ENCODE measurements at places on chromosomes 3 and 15.
A peak's percentile ranks its signal among the peaks of the same experiment; 100 is the strongest.

GRCh38 chr15:40340740-40341400, at the start of gene CCDC9B:
TSS of gene CCDC9B (minus strand) at chr15:40340939. CDS start at chr15:40340819, 120 bp downstream.
- DNase-seq = no peak

- DNase-seq = no peak
Observed at GRCh38 chr3:89571298-89571697, 463.9 kb downstream of the EPHA3 start.

DNA sequence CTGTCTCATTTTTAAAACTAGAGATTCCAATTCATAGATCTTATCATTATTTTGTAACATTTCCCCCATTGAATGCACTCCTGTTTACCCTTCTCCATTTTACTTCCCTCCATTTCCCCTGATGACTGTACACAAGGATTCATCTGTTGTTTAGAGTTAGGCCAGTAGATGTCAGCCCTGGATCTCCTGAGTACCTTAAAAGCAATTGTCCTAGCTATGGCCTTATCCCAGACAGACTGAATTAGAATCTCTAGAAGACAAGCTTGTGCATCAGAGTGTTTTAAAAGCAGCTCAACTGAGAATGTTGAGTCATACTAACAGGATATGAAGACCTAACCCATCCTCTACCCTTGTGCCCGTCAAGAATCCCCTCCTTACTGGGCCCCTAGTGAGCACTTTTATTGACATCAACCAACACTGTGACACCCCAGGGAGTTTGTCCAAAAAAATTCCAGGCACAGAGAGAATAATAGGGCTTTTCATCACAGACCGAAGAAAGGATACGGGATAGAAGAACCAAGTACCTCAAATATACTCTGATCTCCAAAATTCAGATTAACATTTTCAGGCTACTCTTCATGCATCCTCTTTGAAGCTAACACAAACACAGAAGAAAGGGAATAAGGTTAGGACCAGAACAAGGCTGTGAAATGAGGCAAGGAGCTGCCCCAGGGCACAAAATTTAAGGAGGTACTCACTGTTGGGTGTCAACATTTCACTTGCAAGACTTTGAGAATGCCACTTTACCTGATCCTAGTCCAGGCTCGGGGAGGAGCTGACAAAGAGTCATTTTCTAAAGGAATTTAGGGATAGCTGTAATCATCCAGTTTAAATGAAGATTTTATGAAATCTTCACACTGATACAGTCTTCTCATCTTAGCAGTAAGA, 17.1 kb downstream of the ZBED2 start:
- peak; percentile 47 for DNase-seq

GRCh38 chr3:40129981-40130380, 179.5 kb upstream of the EIF1B start:
- no peak for DNase-seq

DNA sequence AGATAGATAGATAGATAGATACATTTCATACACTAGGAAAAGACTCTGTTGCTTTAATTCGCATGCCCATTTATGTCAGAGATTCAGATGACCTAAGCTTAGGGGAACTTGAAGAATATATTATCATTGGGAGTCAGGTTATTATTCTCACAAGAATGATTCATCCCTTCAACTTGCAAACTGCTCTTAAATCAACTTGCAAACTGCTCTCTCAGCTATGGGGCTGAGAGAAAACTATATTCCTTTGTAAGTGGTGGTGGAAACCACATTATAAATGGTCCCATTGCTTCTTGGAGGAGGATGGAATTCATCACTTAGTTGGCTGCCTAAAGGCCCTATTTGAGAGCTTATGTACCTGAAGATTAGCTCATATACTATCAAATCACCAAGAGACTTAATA, 160.9 kb upstream of the STAC start:
- no peak for DNase-seq

GRCh38 chr15:38069511-38070011, 135.1 kb downstream of the TMCO5A start:
- DNase-seq = no peak

- no peak for DNase-seq
Observed at GRCh38 chr15:45200799-45201556, 13.2 kb upstream of the SHF start.

DNA sequence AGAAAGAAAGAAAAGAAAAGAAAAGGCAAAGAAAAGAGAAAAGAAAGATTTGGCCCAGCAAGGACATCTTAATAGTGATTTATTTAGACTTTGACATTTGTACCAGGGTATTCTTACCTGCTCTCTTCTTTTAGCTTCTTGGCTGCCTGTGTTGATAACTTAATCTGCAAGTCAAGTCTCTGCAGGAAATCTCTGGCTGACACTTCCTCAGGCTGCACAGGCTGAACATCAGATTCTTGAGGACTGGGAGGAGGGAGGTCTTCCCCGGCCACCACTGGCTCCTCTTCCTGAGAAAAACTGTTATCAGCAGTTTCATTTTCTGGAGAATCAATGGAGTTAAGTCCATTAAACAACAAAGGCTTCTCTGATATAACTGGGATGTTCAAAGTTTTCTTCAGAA, 12.8 kb downstream of the LYSMD2 start:
- no peak for DNase-seq

DNA sequence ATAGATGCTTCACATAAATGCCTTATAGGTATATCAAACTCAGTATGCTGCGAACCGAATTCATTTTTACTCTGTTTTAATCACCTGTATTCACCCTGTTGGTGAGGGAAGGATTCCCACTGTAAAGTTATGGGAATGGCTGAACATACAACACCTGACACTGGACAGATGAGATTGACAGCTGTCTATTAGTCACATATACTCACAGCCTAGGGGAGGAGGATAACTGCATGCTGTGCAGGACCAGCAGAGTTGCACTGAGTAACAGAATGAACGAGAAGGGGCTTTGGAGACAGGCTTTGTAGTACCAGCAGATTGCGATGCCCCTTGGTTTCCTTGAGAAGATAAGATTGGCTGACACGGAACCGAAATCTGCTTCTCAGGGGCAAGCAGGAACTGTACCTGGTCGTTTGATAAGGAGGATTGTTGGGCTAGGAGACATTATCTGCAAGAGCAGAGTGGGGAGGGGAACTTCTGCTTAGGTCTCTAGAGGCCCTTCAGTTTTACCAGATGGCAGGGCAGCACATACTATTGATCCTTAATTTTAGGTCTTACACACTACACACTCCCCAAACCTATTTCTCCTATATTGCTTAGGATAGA, 43.5 kb upstream of the SLC22A13 start:
- DNase-seq = no peak

GRCh38 chr15:89003865-89004725, 84.2 kb upstream of the ABHD2 start:
- no peak for DNase-seq

GRCh38 chr3:156378871-156379270, 176.0 kb downstream of the SSR3 start:
- no peak for DNase-seq

- DNase-seq = no peak
Observed at GRCh38 chr15:76169911-76170800, 110.4 kb downstream of the TMEM266 start.

DNA sequence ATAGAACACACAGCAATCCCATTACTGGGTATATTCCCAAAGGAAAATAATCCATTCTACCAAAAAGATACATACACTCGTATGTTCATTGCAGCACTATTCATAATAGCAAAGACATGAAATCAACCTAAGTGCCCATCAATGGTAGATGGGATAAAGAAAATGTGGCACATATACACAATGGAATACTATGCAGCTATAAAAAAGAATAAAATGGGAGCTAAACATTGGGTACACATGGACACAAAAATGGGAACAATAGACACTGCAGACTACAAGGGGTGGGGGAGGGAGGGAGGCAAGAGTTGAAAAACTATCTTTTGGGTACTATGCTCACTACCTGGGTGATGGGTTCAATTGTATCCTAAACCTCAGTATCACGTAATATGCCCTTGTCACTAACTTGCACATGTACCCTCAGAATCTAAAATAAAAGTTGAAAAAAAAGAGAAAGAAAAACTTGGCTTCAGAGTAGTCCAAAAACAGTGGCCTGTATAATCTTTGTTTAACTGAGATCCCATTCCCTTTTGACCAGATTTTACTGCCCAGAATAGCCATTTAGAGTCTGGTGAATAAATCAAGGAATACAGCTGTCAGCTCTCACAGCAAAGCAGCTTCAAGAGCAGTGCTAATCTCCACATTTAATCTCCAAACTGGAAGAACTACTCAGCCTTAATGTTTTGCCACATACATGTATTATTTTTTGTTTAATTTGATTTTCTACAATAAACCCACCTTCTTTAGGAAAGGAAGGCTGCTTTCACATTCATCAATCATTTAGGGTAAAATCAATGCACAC, 54.5 kb upstream of the XRN1 start:
- no peak for DNase-seq

DNA sequence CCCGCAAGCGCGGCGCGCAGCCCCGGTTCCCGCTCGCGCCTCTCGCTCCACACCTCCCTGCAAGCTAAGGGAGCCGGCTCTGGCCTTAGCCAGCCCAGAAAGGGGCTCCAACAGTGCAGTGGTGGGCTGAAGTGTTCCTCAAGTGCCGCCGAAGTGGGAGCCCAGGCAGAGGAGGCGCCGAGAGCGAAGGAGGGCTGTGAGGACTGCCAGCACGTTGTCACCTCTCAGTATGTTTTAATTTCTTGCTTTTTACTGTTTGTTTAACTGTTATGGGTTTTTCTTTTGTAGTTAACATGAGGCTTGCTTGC, 1525.7 kb downstream of the SI start:
- no peak for DNase-seq

DNA sequence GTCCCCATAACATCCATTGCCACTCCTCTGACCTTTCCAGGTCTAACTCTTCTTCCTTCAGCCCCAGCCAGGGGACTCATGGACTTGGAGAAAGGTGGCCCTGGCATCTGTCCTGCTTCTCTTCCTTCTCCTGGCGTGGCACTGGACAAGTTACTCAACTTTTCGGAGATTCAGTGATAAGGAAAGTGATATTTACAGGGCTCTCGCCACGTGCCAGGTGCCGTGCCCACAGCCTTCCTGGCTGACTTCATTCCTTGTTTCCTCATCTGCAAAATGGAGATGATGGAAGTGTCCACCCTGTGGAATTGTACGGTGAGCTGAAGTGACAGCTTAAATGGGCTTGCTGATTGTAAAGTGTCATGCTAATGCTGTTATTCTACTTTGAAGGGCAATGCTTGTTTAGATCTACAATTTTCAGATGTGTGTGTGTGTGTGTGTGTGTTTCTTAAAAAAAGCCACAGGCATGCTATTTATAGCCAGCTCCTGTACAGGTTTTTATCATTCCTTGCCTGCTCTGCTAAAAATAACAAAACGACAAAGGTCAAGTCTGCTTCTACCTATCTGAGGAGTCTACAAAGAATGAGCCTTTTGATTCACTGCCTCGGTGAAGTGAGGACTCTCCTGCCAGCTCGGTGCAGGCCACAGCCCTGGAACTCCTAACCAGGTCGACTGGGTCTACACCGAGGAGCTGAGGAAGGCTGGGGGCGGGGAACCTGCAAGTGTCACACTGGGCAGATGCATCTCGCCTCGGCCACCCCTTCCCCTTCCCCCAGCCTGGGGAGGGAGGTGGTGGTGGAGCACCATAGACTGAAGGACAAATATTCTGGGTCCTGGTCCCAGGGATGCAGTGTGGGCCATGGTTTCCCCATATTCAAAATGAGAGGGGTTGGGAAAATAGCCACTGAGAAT, 11.4 kb upstream of the ATP2B2 start:
- DNase-seq = no peak

DNA sequence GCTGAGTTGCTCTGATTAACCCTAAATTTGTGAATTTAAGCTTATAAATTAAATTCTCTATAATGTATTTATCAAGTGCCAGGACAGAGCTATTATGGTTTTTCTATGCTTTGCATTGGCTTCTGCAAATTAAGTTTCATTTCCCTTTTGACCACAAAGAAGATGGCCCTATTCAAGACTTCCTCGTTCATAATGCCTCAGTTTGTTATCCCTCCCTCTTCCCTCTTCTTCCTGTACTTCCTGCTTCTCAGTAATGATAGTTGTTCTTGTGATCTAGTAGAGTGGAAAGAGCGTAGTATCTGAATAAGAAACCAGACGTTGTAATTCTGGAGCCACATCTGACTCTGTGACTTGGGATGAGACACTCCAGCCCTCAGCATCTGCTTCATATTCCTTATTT, 118.7 kb downstream of the CACNA1D start:
- DNase-seq = peak; percentile 46

- no peak for DNase-seq
Observed at GRCh38 chr15:101456057-101456739, 33.3 kb downstream of the PCSK6 start.

DNA sequence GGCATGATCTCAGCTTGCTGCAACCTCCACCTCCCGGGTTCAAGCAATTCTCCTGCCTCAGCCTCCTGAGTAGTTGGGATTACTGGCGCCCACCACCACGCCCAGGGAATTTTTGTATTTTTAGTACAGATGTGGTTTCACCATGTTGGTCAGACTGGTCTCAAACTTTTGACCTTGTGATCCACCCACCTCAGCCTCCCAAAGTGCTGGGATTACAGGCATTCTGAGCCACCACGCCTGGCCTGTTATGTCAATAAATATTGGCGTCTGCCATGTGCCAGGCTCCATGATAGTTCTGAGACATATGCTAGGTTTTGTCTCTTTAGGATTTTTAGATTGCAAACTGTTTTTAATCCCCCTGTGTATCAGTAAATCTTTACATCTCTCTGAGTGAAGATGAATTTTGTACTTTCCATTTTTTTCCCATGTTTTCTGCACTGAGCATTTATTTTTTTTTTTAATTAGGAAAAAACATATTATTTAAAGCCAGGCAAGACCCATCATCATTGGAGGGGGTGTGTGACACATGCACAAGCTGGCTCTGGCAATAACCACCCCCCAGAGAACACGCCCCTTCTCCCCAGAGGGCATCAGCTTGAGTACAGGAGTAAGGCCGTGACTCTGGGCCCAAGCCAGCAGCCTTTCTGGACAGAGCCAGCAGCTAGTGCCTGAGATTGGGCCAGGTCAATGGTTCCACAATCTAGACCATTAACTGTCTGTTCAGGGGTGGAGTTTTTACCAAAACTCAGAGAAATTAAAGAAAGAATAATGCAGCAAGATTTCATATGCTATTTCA, 51.0 kb upstream of the ATP1B3 start:
- DNase-seq = no peak

- no peak for DNase-seq
Observed at GRCh38 chr15:51736069-51736468, 1.4 kb downstream of the LYSMD2 start.

DNA sequence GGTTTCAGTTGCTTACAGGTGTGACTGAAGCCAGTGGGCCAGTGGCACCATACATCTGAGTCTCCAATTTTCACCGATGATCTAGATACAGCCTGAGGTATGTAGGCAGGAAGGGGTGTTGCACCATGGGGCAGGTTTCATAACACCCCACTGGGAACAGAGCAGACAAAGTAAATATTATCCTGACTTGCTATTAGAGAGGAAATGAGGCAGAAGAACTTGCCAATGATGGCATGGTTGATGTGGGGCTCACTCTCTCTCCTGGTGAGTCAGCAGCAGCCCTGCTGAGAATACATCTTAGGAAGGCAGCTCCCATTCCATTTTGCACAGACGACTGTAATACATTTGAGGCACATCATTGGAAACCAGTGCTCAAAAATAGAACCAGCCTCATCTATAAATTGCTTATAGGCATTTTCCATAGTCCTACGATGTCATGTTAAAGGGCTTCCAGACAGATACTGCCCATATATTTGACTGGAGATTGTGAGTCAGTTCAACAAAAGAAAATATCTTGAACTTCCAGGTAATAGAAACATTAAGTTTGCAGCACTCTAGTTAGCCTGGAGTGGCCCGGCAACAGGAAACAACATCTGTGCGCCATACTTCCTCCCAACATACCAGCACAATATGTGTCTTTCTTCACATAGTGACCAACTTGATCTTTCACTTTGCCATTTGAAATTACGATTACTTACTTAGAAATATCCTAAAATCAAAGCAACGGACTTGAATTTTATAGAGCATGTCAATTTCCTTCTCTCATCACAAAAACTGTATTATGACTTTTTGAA, 175.5 kb downstream of the NECTIN3 start:
- DNase-seq = no peak
